Pancreas (tissue), 10 donors: ENCODE measurements at places on chromosomes 3 and 15. TPM values are rescaled to one million over a fixed set of nuclear protein-coding genes. Genes with fewer than 3 reads are reported as not detected.

Gene XIRP1
- total RNA-seq, result not detected

Gene CCR4
- not detected for total RNA-seq

Gene VEPH1
- 12.8 TPM for total RNA-seq

Gene TP63
- 0.47 TPM for total RNA-seq

Gene GHRL
- total RNA-seq, result 16.0 TPM

Gene NME9
- 0.60 TPM for total RNA-seq

Gene UBA7
- total RNA-seq, result 63.9 TPM
